ENCODE measurements at places on chromosomes 2 and 18.

DNA sequence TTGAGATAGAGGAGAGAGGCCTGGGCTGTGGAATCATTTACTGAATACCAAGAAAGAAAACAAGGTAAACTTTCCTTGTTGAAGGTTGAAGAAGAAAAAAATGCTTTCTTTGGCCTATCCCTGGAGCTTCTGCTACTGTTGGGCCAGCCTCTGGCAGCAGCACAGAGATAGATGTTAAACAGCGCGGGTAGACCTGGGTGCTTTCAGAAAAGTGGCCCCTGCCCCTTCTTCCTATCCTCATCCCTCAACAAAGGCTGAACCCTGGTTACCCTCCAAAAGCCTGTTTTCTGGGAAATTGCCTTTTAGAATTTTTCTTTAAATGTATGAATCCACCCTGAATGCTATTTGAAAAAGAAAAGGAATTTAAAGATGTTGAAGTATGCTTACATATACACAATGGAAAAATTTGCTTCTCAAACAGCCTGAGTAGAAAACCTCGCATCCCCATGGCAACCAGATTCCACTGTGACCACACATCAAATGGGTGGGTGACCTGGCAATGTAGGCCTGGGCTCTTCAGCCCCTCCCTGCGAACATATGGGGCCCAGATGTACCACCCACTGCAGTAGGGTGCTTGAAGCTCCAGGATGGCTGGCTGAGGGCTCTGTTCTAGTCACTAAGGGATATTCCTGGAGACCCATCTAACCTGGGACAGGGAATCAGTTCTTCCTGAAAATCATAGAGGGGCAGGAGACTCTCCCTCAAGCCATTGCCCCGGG lies 23.4 kb upstream of the CHRNA1 start:
- peak; percentile 100 for DNase-seq

DNA sequence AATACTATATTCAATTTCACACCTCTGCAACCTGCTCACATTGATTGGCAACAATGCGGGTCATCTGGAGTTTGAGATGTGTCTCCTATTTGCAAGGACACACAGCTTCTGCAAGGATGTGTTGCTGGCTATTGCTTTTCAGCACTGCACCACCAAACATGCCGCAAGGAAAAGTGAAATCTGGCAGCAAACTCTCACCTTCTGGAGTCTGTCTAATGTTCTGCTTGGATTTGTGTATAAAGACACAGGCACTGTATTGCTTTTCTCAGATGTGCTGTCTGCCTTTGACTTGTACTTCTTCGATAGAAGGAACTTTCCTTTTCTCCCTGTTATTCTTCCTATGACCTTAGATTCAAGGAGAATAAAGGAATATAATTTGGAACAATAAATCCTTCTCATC lies 138.6 kb upstream of the EPHA4 start:
- DNase-seq: no peak

DNA sequence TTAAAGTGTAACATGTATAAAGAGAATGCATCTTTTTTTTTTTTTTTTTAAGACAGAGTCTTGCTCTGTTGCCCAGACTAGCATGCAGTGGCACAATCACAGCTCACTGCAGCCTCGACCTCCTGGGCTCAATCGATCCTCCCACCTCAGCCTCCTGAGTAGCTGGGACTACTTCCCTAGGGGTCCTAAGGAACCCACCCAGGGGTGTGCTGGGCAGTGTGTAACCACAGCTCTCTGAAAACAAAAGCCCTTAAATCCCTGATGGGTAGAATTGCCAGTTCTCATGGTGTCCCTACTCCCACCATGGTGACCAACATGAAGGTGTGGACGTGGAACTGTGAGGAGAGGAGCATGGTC lies 105.6 kb upstream of the ST3GAL5 start:
- DNase-seq: no peak

DNA sequence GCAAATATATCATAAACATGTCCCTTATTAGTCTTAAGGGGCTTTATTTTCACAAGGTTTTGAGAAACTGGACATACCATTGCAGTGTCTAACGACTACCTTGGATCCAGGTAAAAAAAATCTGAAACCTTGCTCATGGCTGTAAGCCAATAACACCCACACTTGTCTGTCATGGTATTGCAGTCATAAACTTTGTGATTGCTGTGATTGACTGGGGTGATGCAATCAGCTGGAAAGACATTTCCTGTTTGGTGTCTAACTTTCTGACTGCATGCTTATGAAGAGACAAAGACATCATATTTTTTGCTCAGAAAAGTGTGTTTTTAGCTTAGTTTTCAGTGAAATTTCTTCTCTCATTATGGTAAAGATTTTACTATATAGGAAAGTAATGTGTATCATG lies 635.0 kb downstream of the TSN start:
- DNase-seq: no peak

GRCh38 chr2:37634914-37635503 lies 36.4 kb downstream of the CDC42EP3 start:
- DNase-seq: no peak

- DNase-seq: no peak
These were observed 48.0 kb upstream of the NFE2L2 start for GRCh38 chr2:177312562-177312961.

- DNase-seq: no peak
These were observed 33.3 kb downstream of the CCDC85A start for GRCh38 chr2:56217106-56217505.

DNA sequence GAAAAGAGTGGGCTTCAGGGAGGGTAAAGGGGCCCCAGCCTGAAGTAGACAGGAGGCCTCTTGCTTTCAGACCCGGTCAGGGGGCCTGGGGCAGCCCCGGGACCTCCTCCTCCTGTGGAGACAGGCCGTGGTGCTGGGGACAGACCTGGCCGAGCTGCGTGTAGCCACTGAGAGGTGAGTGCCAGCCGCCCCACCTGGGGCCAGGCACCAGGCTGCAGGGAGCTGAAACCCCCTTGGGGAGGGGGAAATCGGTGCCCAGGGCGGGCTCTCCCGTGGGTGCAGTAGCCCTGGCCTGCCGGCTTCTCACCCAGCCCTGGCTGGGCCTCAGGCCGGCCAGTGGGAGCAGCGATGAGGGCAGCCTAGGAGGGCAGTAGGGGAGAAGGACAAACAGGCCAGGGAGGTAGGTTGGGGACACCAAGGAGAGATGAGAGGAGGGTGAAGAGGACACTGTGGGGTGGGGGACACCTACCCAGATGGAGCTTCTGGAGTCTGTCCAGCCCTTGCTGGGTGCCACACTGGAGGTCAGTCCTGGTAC lies 24.0 kb downstream of the CROCC2 start:
- DNase-seq: no peak

GRCh38 chr2:122739732-122740593 lies 984.5 kb downstream of the TSN start:
- no peak for DNase-seq

DNA sequence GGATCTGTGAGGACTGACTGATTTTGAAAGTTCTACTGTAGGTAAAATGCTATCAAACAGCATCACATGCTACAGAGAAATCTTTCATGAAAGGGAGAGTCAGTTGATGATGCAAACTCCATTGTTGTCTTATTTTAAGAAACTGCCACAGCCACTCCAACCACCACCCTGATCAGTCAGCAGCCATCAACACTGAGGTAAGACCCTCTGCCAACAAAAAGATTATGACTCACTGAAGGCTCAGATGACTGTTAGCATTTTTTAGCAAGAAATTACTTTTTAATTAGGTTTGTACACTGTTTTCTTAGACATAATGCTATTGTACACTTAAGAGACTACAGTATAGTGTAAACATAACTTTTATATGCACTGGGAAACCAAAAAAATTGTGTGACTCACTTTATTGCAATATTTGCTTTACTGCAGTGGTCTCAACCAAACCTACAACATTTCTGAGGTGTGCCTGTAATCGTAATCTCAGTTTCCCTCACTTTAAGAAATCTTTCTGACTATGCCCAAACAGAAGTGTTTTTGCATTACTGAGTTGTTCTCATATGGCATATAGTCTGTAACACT lies 42.8 kb downstream of the METTL8 start:
- DNase-seq: peak; percentile 89

DNA sequence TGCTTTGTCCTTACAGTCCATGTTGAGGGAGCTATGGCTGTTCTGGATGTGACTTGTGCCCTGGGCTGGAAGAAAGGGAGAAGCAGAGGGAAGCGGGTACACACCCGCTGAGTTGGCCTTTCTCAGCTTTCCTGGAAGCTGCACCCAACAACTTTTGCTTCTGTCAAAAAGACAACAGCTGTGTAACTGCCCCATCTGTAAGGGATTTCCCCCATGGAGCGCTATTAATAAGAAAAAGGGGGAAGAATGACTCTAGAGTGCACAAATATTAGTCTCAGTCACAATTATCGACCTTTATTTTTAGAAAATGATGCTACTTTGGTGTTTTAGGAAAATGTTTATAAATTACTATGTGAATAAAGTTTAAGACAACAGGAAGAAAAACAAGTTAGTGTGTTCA lies 368.3 kb downstream of the RAD51AP2 start:
- no peak for DNase-seq

DNA sequence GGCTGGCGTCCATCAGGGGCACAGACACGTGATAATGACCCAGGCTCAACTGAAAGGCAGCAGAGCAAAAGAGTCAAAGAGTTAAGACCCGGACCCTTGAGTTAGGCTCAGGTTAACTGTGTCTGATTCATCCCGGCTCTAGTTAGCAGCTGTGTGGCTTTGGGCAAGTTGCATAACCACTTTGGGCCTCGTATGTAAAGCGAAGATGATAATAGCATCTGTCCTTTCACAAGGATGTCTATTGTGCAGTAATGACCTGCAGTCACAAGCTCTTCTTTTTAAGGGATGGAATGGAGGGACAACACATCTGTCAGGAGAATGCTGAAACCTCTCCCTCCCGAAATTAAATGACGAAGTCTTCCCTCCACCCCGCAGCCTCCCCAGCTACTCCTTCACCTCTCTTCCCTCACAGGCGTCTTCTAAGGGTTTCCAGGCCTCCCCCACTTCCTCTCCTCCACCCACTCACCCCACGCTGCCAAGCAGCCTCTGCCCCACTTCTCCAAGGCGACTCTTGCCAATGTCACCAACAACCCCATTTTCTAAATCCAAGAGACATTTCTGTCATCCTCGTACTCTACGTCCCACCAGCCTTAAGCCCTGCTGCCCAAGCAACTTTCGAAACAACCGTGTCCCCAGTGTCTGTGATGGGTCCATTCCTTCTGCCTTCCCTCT lies 135.1 kb upstream of the ID2 start:
- no peak for DNase-seq

GRCh38 chr2:28174211-28174610 lies 218.4 kb upstream of the FOSL2 start:
- no peak for DNase-seq

GRCh38 chr2:241218131-241219029 lies 29.9 kb downstream of the ANO7 start:
- DNase-seq: no peak

Data from astrocyte (in vitro differentiated cells and primary cell).